ENCODE measurements at places on chromosomes 13 and 19. TPM values are rescaled to one million over a fixed set of nuclear protein-coding genes. Genes with fewer than 3 reads are reported as not detected.

The PRR20B gene
- total RNA-seq = not detected

The PSG2 gene
- total RNA-seq = not detected

The KCNN1 gene
- total RNA-seq = not detected

The INTS6 gene
- total RNA-seq = 34.9 TPM

The NLRP11 gene
- not detected for total RNA-seq

The ZNF583 gene
- 4.2 TPM for total RNA-seq

The SLC7A10 gene
- not detected for total RNA-seq

The OR4F17 gene
- not detected for total RNA-seq

The PLPPR3 gene
- total RNA-seq = not detected

The GNG8 gene
- total RNA-seq = not detected

The OR2Z1 gene
- total RNA-seq = not detected

The CYP2A6 gene
- not detected for total RNA-seq

The ZNF579 gene
- total RNA-seq = 2.1 TPM

The ERICH6B gene
- total RNA-seq = not detected

The OCEL1 gene
- 2.7 TPM for total RNA-seq

The ONECUT3 gene
- not detected for total RNA-seq

The C5AR2 gene
- 1.1 TPM for total RNA-seq

The ZNF626 gene
- 9.5 TPM for total RNA-seq

The CLDN10 gene
- not detected for total RNA-seq

The FFAR3 gene
- total RNA-seq = not detected

The EHD2 gene
- total RNA-seq = 146 TPM

Data from aortic smooth muscle cell (primary cell).